ENCODE measurements at places on chromosomes 1 and 21. TPM values are rescaled to one million over a fixed set of nuclear protein-coding genes. Genes with fewer than 3 reads are reported as not detected.

Gene HCRTR1
- total RNA-seq: 0.65 TPM

Gene RHCE
- 0.65 TPM for total RNA-seq

Gene LAD1
- 0.16 TPM for total RNA-seq

Gene PIGR
- total RNA-seq: not detected

Gene STYXL2
- total RNA-seq: not detected

Gene ESPN
- not detected for total RNA-seq

Gene PRDM15
- total RNA-seq: 2.9 TPM

Gene SLC27A3
- 19.4 TPM for total RNA-seq

Gene PTPRC
- total RNA-seq: not detected

Gene PDC
- total RNA-seq: not detected

Gene TMEM82
- total RNA-seq: not detected

Gene MAN1C1
- 0.49 TPM for total RNA-seq

Gene SETDB1
- 24.6 TPM for total RNA-seq

Gene RCSD1
- 22.5 TPM for total RNA-seq

Gene OR2L5
- not detected for total RNA-seq

Gene ANKRD34A
- 0.13 TPM for total RNA-seq

Gene ATP1A2
- total RNA-seq: not detected

Gene UBL4B
- not detected for total RNA-seq

Gene FAM72B
- total RNA-seq: 2.3 TPM

Gene TNFSF4
- 10.0 TPM for total RNA-seq

Gene OR6K3
- not detected for total RNA-seq

Gene SHISAL2A
- total RNA-seq: not detected

Gene OVAAL
- not detected for total RNA-seq

Gene MPZ
- total RNA-seq: 0.81 TPM

Gene S100A8
- not detected for total RNA-seq

Gene ZNF436
- 27.4 TPM for total RNA-seq

Gene PSRC1
- total RNA-seq: 3.1 TPM

Gene MIXL1
- total RNA-seq: 0.06 TPM

Gene CYP4A22
- not detected for total RNA-seq

Gene CYP4Z1
- not detected for total RNA-seq

Gene CD5L
- total RNA-seq: not detected

Gene CADM3
- total RNA-seq: 0.06 TPM

Gene TRIM58
- total RNA-seq: 0.06 TPM

Gene GJA5
- 0.32 TPM for total RNA-seq

Gene CRYBG2
- not detected for total RNA-seq

Gene CRABP2
- not detected for total RNA-seq

Gene TCHHL1
- total RNA-seq: not detected

Gene GUCA2A
- total RNA-seq: not detected

Gene PAPPA2
- total RNA-seq: 0.31 TPM

Gene HSD3B1
- total RNA-seq: not detected

Gene DISP1
- 0.81 TPM for total RNA-seq

Gene SPATA6
- 1.6 TPM for total RNA-seq

Gene INAVA
- total RNA-seq: not detected

Gene TRIM67
- not detected for total RNA-seq

Gene KIFAP3
- 26.4 TPM for total RNA-seq

Gene ILDR2
- not detected for total RNA-seq

Gene OR10Z1
- total RNA-seq: not detected

Gene PTPN7
- 0.49 TPM for total RNA-seq

Gene TTC24
- not detected for total RNA-seq

Gene POU2F1
- total RNA-seq: 8.1 TPM

Gene PRR9
- total RNA-seq: not detected

Gene SLC9C2
- total RNA-seq: under 0.01 TPM

Gene OR2G6
- not detected for total RNA-seq

Gene TPR
- 115 TPM for total RNA-seq

Gene PTGER3
- total RNA-seq: 0.16 TPM

Gene EFNA3
- total RNA-seq: 1.8 TPM

Measured in bladder microvascular endothelial cell (primary cell).